ENCODE measurements at places on chromosomes 4 and X. TPM values are rescaled to one million over a fixed set of nuclear protein-coding genes. Genes with fewer than 3 reads are reported as not detected.

The CNOT6L gene
- 31.0 TPM for total RNA-seq

DNA sequence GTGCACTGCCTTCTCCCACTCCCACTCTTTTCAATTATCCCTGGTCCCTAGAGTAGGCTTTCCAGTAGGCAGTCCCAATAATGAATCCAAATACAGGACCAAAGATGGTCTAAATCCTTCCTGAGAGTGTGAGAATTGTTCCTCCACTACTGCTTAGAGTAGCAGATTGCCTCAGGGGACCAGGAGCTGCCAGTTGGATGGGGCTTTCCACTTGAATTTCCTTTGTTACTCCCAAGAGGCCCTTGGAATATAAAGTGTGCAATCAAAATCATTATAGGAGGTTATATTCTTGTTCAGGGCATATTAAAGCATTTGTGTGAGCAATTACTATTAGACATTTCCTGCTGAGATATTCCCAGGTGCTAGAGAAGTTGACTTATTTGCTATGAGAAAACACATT lies 156.6 kb upstream of the TLL1 start:
- DNase-seq, result no peak
- no peaks in the 10 kb centered on the region for H3K4me1 ChIP-seq
- no peak overlapping the region for H3K4me3 ChIP-seq
- no peak overlapping the region for H3K27ac ChIP-seq

The STBD1 gene
- total RNA-seq, result 32.0 TPM

The STAP1 gene
- 13.2 TPM for total RNA-seq

- H3K27me3 ChIP-seq, result no peaks in the 10 kb centered on the region
- no peaks in the 10 kb centered on the region for H3K4me1 ChIP-seq
- H3K27ac ChIP-seq, result no peak overlapping the region
- DNase-seq, result no peak
Observed at GRCh38 chr4:102322736-102323135, 22.5 kb downstream of the SLC39A8 start.

DNA sequence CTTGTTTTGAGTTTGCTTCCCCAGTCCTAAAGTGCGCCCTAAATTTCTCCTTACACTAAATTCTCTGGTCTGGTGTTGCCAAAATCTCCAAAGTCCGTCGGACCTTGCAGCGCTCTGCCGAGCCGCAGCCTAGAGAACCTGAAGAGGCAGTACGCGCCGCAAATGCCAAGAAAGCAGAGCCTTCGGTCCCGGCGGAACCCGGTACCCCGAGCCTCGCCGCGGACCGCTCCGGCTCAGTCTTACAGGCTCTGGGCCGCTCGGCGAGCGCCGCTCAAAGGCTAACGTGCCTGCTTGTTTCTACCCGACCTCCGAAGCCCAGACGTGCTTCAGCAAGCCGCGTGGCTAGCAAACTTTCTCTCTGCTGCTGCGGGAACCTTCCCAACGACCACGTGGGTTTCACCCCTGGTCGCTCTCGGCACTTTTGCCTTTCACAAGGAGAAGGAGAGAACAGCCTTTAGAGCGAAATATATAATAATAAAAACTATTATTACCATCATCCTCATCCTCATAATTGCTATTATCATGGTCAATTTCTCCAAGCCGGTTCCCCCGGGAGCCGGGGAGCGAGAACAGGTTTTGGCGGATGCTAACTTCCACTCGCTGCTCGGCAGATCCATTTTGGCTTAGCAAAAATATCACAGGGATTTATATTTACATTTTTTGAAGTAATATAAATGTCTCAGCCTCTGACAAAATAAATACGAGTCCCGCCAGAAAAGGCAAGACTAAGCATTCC lies 2.2 kb upstream of the HTR2C start:
- no peak overlapping the region for H3K4me3 ChIP-seq
- no peak for DNase-seq
- H3K4me1 ChIP-seq, result no peaks in the 10 kb centered on the region

The TMEM187 gene
- 10.7 TPM for total RNA-seq

DNA sequence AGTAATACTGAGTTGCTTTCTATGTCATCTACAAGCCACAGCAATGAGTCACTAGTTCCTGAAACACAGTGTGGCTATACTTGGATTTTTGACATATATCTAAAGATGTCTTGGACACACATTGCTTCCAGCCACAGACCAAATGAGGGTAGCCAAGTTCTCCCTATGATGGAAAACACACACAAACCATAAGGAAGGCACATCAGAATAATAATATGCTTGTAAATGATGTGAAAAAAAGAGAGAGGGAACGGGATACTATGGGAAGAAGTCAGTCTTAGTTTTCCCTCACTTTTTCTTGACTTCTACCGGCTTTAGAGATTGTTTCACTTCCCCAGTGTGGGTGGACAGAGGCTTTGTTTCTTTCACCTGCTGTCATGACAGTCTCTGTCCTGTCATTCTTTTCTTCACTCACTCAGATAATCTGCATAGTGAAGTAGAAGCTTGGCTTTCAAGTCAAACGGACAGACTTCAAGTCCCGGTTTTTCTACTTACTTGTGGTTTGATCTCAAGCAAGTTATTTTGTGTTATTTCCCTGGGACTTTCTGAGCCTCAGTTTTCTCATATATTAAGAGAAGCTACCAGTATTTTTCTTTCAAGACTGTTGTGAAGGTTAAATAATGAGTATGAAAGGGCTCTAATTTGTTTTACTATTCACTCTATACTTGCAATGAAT lies 34.7 kb downstream of the P2RY10 start:
- H3K4me1 ChIP-seq, result no peaks in the 10 kb centered on the region
- DNase-seq, result no peak
- no peaks in the 10 kb centered on the region for H3K27me3 ChIP-seq
- no peak overlapping the region for H3K4me3 ChIP-seq
- no peak overlapping the region for H3K27ac ChIP-seq

The NKX6-1 gene
- not detected for total RNA-seq

DNA sequence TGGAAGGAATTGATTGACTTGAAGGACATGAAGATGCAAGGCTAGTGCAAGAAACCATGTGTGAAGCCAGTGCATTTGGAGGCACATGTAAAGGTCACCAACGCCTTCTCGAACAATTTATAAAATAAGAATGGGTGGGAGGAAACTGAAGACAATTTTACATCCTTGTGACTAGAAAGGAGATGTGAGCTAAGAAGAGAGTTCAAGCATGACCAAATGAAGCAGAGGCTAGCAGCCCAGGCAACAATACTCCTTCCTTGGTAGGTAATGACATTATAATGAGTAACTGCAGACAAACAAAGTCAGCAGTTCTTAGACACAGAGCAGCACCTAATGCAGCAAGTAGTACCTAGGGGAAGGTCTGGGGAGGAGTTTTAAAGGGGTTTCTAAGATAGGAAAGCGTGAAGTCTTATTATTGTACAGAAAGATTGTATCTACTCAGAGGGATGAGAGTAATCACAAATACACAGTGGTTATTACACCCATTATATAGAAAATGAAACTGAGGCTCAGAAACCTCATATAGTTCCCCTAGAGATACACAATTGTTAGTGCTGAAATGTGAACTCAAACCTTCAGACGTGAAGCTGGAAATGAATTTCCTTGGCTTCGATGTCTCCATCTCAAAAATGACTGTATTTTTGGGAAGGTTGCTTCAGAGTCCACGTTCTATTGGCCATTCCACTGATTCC lies 56.1 kb downstream of the ATXN3L start:
- no peaks in the 10 kb centered on the region for H3K36me3 ChIP-seq
- no peak for DNase-seq
- H3K27ac ChIP-seq, result no peak overlapping the region
- H3K4me1 ChIP-seq, result no peaks in the 10 kb centered on the region
- H3K4me3 ChIP-seq, result no peak overlapping the region

GRCh38 chr4:165541851-165542459 lies 163.1 kb downstream of the CPE start:
- H3K4me1 ChIP-seq, result no peaks in the 10 kb centered on the region
- no peak overlapping the region for H3K4me3 ChIP-seq
- no peaks in the 10 kb centered on the region for H3K36me3 ChIP-seq
- no peak for DNase-seq
- H3K27ac ChIP-seq, result no peak overlapping the region

- H3K27ac ChIP-seq, result no peak overlapping the region
- H3K36me3 ChIP-seq, result no peaks in the 10 kb centered on the region
- DNase-seq, result no peak
- H3K27me3 ChIP-seq, result no peaks in the 10 kb centered on the region
- H3K4me1 ChIP-seq, result no peaks in the 10 kb centered on the region
Observed at GRCh38 chr4:20575486-20575885, 124.8 kb upstream of the PACRGL start.

The LRP2BP gene
- total RNA-seq, result not detected

DNA sequence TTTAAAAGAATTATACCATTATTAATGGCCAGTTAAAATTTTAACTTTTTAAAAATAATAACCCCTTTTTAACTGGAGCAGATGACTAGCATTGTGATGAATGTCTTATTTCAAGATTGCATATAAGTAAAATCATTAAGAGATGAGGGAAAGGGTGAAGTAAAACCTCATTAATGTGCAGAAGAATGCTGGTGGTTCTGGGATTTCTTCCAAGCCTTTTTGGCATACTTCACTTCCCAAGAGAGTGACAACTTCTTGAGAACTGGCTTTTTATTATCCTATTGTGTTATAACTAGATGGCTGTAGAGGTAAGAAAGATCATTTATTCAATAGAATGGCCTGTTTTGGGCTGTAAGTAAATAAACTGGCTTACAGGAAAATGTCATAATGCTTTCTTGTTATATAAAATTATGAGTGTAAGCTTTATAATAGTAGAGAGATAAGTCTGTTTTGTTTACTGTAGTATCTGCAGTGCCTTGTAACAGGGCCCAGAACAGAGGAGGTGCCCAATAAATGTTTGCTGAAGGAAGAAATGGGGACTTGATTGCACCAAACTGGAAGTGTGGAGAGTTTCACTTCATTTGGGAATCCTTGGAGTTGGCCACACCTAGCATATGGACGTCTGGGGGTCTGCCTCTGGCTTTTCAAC lies 242.9 kb upstream of the PITX2 start:
- H3K36me3 ChIP-seq, result no peaks in the 10 kb centered on the region
- H3K27ac ChIP-seq, result no peak overlapping the region
- no peak overlapping the region for H3K4me3 ChIP-seq
- DNase-seq, result no peak
- H3K27me3 ChIP-seq, result no peaks in the 10 kb centered on the region

The RIPPLY1 gene
- total RNA-seq, result not detected

- H3K27me3 ChIP-seq, result no peaks in the 10 kb centered on the region
- no peak overlapping the region for H3K4me3 ChIP-seq
- H3K4me1 ChIP-seq, result no peaks in the 10 kb centered on the region
- no peaks in the 10 kb centered on the region for H3K36me3 ChIP-seq
- H3K27ac ChIP-seq, result no peak overlapping the region
- DNase-seq, result no peak
Observed at GRCh38 chr4:87835197-87835596, 2.4 kb downstream of the MEPE start.

The MAGEA6 gene
- not detected for total RNA-seq

DNA sequence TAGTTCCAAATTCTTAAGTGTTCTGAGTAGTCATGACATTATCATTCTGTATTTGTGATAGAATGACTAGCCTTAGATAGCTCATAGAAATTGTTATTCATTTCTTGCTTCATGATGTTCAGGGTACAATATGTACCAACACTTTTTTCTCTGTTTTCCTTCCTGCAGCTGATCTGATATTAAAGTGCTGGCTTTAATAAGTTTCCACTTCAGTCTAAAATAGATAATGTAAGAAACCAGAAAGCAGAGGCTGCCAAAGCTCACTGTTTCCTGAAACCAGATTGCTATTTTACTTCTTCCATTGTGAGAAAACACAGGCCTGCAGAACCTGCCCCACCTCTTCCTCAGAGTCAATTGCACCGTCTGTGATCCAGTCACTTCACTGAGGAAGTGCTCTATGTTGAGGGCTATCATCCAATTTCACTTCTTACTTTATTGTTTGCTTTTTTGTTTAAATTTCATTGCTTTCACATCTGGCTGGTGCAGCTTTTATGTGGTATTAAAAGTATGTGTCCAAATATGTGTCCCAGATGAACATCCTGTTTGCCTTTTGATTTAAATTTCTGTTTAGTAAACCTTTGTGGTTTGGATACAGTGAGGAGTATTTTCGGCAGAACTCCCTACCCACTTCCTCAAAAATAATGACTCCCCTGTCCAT lies 652.1 kb downstream of the ANKRD50 start:
- H3K27me3 ChIP-seq, result no peaks in the 10 kb centered on the region
- no peak overlapping the region for H3K4me3 ChIP-seq
- H3K36me3 ChIP-seq, result no peaks in the 10 kb centered on the region
- no peaks in the 10 kb centered on the region for H3K4me1 ChIP-seq
- no peak for DNase-seq

The SORBS2 gene
- total RNA-seq, result 15.8 TPM

- no peak for DNase-seq
- H3K4me3 ChIP-seq, result no peak overlapping the region
- no peak overlapping the region for H3K27ac ChIP-seq
- no peaks in the 10 kb centered on the region for H3K36me3 ChIP-seq
- H3K4me1 ChIP-seq, result no peaks in the 10 kb centered on the region
- H3K27me3 ChIP-seq, result no peaks in the 10 kb centered on the region
Observed at GRCh38 chr4:101009471-101009870, 337.9 kb downstream of the PPP3CA start.

The HSD17B11 gene
- 390 TPM for total RNA-seq

DNA sequence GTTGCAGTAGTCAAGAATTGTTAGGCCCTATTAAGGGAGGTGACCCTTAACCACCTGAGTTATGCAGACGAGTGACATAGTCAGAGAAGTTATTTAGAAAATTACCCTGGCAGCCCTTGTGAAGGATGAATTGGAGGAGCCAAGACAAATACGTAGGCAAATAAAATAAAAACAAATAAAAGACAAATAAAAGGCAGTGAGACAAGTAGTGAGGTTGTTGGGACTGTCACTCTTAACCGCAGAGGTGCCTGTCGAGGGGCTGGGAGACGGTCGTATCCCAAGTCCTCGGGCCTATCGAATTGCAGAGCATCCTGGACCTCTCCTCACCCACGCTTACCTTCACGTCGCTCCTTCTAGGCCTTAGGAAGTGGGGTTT lies 58.0 kb upstream of the ZC4H2 start:
- no peaks in the 10 kb centered on the region for H3K36me3 ChIP-seq
- peak overlapping the region; percentile 81 for H3K27ac ChIP-seq
- no peaks in the 10 kb centered on the region for H3K27me3 ChIP-seq
- peak overlapping the region; percentile 62 for H3K4me3 ChIP-seq
- no peaks in the 10 kb centered on the region for H3K4me1 ChIP-seq
- DNase-seq, result no peak

The AVPR2 gene
- total RNA-seq, result 0.67 TPM

DNA sequence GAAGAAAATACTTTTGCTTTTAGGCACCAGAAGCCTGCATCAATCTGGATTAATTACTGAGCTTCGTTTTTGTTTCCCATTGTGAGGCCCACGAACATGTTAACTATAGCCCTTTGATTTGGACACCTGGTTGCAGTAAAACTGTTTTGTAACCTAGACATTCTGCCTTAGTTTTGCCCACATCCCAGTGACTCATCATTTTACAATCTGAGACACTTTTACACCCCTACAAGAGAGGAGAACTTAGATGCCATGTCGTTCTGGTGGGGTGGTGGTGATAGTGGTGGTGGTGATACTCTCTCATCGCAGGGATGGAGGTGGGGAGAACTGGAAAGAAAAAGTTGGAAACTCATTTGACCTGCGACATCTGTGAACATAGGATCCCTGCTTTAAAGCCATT lies 1257.2 kb downstream of the ADGRL3 start:
- DNase-seq, result no peak
- no peaks in the 10 kb centered on the region for H3K4me1 ChIP-seq
- no peaks in the 10 kb centered on the region for H3K36me3 ChIP-seq
- no peak overlapping the region for H3K27ac ChIP-seq
- H3K27me3 ChIP-seq, result no peaks in the 10 kb centered on the region

GRCh38 chrX:9865804-9866472 lies 79.7 kb downstream of the SHROOM2 start:
- H3K4me1 ChIP-seq, result no peaks in the 10 kb centered on the region
- no peaks in the 10 kb centered on the region for H3K27me3 ChIP-seq
- H3K27ac ChIP-seq, result no peak overlapping the region
- no peak for DNase-seq
- H3K36me3 ChIP-seq, result no peaks in the 10 kb centered on the region
- no peak overlapping the region for H3K4me3 ChIP-seq
